HEK293T (cell line): ENCODE measurements at places on chromosomes 13 and 19.
A peak's percentile ranks its signal among the peaks of the same experiment; 100 is the strongest.

DNA sequence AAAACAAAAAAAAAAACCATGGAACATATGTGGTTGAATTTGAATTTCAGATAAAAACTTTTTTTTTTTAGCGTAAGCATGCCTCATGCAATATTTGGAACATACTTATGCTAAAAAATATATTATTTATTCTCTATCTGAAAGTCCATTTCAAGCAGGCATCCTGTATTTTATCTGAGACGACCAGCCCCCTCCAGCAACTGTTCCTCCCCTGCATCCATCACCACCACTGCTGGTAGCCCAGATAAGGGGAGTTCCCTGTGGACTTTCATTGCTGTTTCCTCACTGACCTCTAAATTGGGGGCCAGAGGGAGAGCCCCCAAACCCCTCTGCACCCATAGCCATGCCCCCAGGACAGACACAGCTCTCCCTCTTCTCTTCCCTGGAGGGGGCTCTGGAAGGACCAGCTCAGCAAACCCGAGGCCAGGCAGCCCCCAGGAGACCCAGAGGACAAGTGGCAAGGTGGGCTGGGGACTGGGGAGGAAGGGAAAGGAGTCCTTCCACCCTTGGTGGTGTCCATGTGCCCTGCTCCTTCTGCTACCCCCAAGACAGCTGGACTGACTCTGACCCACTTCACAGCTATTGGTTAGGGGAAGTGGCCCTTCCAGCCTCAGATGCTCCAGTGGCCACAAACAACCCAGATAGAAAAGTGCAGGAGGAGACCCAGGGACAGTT lies 6.6 kb upstream of the SIGLEC12 start:
- no peak for DNase-seq

- DNase-seq, result no peak
Measured at GRCh38 chr13:20073775-20074174, 87.1 kb downstream of the GJA3 start.

- no peak for DNase-seq
Measured at GRCh38 chr19:2190848-2191455, 27.2 kb downstream of the DOT1L start.

DNA sequence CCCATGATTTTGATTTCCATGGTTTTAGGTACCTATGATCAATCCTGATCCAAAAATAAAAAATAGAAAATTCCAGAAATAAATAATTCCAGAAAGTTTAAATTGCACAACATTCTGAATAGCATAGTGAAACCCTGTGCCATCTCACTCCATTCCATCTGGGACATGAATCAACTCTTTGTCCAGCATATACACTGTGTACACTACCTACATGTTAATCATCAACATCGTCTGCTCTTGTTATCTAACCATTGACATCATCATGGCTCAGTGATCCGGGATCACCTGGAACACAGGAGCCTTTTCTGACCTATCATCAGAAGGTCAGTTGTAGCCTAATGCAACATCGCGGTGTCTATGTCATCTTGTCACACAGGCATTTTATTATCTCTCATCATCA lies 75.6 kb downstream of the MYO16 start:
- no peak for DNase-seq

DNA sequence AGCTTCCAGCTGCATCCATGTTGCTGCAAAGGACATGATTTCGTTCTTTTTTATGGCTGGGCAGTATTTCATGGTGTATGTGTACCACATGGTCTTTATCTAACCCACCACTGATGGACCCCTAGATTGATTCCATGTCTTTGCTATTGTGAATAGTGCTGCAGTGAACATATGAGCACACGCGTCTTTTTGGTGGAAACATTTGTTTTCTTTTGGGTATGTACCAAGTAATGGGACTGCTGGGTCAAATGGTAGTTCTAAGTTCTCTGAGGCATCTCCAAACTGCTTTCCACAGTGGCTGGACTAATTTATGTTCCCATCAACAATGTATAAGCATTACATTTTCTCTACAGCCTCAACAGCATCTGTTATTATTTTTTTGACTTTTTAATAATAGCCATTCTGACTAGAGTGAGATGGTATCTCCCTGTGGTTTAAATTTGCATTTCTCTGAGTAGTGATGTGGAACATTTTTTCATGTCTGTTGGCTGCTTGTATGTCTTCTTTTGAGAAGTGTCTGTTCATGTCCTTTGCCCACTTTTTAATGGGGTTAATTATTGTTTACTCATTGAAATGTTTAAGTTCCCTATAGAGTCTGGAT lies 6.8 kb upstream of the UBE2L5 start:
- DNase-seq, result no peak

GRCh38 chr13:113106711-113107351 lies 1.2 kb downstream of the F7 start:
- DNase-seq, result no peak

- DNase-seq, result no peak
Measured at GRCh38 chr19:13267131-13267530, 116.9 kb downstream of the IER2 start.

DNA sequence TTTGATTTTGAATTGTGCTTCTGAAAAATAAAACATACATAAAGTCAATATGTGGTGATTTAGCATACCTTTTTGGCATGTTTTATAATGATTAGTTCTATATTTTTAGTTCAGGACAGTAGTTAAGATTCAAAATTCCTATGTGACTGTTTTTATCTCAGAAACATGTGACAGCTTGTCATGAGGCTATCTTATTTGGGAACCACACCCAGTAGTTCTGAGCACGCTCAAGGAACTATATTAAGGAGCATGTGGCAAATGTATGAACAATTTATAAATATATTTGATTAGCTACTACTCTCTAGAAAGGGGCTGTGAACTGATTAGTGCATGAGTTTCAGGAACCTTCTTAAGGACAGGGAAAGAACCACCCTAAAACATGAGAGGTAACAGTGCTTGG lies 38.8 kb downstream of the FGF9 start:
- DNase-seq, result no peak

- no peak for DNase-seq
Measured at GRCh38 chr13:34849406-34849805, 92.7 kb upstream of the NBEA start.

DNA sequence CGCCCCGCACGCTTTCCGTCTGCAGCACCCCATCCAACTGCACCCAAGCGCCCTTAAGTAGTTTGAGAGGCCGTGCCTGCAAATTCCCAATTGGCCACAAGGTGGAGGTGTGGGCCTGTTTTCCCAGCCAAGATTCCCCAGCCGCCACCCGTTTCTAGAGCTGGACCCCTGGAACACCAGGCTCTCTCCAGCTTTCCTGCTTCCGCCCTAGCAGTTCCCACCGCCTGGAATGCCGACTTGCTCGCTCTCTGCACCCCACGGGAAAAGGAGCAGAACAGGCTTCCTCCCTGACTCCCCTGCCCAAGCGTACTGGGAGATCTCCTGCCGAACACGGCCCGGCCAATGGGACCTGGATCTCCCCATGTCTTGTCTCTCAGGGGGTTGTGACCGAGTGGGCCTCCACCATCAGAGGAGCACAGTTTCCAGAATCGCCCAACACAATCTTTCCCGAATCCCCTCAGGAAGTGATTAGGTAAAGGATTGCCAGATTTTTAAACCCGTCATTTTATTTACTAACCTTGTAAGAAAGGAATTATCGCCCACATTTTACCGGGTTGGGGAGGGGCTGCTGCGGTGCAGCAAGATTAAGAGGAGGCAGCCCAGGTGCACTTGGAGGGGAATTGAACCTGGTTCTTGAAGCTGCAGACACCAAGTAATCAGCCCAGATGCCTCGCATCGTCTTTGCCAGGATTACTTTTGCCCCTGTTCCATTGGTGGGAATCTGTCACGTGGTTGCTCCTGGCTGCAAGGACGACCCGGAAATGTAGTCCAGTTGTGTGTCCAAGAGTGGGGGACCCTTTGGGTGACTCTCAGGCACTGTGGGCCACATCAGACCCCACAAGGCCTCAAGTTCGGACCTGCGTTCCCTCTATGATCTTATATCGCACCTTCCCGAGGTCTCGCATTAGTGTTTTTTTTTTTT lies 3.5 kb upstream of the NAPSA start:
- DNase-seq, result peak; percentile 88

DNA sequence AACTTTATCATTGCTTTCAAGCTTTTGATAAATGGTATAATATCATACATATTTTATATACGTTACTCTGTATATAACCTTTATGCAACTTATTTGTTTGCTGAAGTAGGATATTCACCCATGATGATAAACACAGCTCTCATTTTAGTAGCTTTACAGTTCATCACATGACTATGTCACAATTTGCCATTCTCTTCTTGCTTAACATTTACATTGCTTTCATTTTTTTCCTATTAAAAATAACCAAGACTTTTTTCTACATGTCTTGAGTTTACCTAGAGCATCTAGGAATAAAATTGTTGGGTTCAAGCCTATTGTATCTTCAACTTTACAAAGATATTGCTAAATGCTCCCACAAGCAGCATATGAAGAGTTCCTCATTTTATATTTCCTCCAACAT lies 54.0 kb downstream of the KCNRG start:
- DNase-seq, result no peak

GRCh38 chr19:23554548-23554947 lies 132.5 kb downstream of the ZNF675 start:
- no peak for DNase-seq

- DNase-seq, result no peak
Measured at GRCh38 chr13:34038541-34039068, 220.7 kb downstream of the RFC3 start.

- no peak for DNase-seq
Measured at GRCh38 chr13:95957331-95957730, 95.9 kb downstream of the UGGT2 start.

GRCh38 chr13:21000647-21001046 lies 60.7 kb downstream of the LATS2 start:
- DNase-seq, result no peak

GRCh38 chr19:11797491-11797890 lies 832 bp upstream of the ZNF491 start:
- peak; percentile 65 for DNase-seq

DNA sequence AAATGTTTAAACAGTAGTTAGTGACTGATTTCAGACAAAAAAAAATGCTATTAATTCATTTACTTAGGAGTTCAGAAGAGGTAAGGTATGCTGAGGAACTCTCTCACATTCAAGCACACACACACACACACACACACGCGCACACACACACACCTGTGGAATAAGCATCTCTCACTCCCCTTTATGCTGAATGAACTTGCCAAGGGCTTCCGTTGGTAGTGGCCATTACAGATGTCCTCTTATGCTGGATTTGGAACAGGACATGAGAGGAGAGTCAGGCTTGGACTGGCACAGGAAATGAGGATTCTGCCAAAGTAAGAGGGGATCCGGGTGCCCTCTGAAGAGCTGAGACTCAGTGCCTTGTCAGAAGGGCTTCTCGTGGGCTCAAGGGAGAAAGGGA lies 463.4 kb upstream of the MIR17HG start:
- DNase-seq, result no peak

- DNase-seq, result peak; percentile 91
Measured at GRCh38 chr19:35879770-35880317, 11.5 kb downstream of the APLP1 start.

DNA sequence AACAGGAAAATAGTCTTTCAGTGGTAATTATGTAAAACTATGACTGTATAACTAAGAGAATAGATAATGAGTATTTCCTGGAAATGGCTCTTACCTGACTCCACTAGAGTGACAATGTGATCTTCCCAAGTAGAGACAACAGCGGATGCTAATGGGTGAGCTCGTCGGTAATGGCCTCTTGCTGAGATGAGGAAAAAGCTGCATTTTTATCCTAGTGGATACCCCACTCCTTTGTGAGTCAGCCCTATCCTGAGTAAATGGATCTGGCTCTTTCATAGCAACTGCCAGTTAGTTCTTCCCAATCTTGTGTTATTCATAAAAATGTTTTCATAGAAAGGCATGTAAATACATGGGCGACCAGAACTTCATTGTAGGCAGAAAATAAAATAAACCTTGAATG lies 299.5 kb downstream of the NALCN start:
- no peak for DNase-seq

DNA sequence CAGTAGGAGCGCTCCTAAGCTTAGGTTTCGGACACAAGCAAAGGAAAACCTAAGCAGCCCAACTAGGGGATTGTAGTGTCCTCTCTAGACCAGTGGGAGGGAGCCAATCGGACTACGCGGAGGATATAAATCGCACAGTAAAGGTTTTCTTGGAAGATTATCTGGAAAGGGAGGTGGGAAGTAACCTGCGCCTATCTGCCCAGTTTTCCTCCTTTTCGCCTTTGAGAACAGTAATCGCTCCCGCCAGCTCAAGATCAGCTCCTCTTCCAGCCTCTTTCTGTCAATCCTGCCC lies 456 bp upstream of the RAB4B start:
- no peak for DNase-seq

GRCh38 chr19:18899624-18900560 lies 3.9 kb upstream of the CERS1 start:
- DNase-seq, result no peak

GRCh38 chr19:9000933-9001332 lies 9.3 kb downstream of the MUC16 start:
- DNase-seq, result no peak

DNA sequence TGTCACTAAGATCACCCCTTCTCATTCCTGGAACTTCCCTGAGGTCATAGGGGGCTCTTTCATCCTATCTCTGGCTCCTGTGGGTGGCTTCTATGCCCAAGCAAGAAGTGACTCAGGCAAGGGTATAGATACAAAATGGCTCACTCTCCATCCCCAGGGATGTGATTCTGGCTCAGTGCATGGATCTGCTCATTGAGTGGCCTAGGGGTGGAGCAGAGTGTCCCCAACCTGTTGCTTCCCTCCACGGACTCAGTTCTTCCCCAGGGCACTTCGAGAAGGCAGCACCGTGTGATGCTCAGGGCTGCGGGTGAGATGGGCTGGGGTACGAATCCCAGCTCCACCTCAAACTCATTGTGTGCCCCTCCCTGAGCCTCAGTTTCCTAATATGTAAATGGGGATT lies 136.4 kb downstream of the PTPRS start:
- DNase-seq, result no peak

DNA sequence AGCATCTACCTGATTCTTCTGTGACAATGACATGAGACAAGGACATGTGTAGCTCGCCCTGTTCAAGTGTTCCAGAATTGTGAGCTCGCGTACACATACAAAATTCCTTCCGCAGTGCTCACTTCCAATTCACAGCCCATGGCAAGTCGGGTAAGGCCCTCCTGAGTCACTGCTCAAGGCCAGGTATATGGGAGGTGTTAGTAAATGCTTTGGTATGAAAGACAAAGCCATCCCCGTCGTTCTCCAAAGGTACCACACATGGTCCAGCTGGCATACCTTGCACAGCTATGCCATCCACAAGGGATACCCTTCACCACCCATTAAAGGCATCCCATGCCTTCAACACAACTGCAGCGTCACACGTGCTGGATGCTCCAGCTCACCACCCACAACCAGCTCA lies 4.4 kb upstream of the ELL start:
- DNase-seq, result no peak

- DNase-seq, result no peak
Measured at GRCh38 chr19:2607712-2608601, 94.5 kb downstream of the GNG7 start.

- DNase-seq, result no peak
Measured at GRCh38 chr13:83515268-83516015, 366.8 kb downstream of the SLITRK1 start.
